Peyer's patch (tissue), 4 donors: ENCODE measurements at places on chromosomes 3 and 15.

GRCh38 chr3:13323822-13324221 lies 96.3 kb downstream of the NUP210 start:
- no peak for DNase-seq
- H3K4me3 ChIP-seq, result no peak overlapping the region
- no peaks in the 10 kb centered on the region for H3K4me1 ChIP-seq
- H3K27me3 ChIP-seq, result no peaks in the 10 kb centered on the region
- H3K36me3 ChIP-seq, result no peaks in the 10 kb centered on the region

- DNase-seq, result no peak
- no peaks in the 10 kb centered on the region for H3K27me3 ChIP-seq
Measured at GRCh38 chr3:135690664-135691063, 274.9 kb upstream of the PPP2R3A start.

- H3K4me1 ChIP-seq, result no peaks in the 10 kb centered on the region
- no peaks in the 10 kb centered on the region for H3K27me3 ChIP-seq
- H3K27ac ChIP-seq, result no peak overlapping the region
- H3K4me3 ChIP-seq, result no peak overlapping the region
- DNase-seq, result no peak
- no peaks in the 10 kb centered on the region for H3K36me3 ChIP-seq
Measured at GRCh38 chr3:192928016-192928415, 10.4 kb upstream of the MB21D2 start.

DNA sequence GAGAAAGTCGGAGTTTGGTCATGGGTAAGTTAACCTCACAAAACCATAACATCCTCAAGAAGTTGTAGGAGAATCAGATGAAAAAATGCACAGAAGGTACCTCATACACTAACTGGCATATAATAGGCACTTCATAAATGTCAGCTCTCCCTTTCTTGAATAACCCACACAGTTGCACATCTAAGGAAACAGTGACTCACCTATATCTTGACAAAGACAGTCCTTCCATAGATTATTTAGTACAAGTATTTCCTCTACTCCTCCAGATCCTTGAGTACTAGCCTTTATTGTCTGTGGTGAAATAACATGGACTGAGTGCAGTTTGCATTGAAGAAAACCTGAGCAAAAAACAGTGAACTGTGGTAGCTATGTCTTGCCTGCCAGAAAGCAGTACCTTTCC lies 46.6 kb downstream of the MAGI1 start:
- no peak overlapping the region for H3K27ac ChIP-seq
- H3K4me1 ChIP-seq, result no peaks in the 10 kb centered on the region
- H3K27me3 ChIP-seq, result no peaks in the 10 kb centered on the region
- H3K36me3 ChIP-seq, result no peaks in the 10 kb centered on the region
- DNase-seq, result no peak

GRCh38 chr3:47469616-47470015 lies 6.1 kb downstream of the SCAP start:
- H3K27ac ChIP-seq, result no peak overlapping the region
- H3K36me3 ChIP-seq, result no peaks in the 10 kb centered on the region
- no peaks in the 10 kb centered on the region for H3K27me3 ChIP-seq
- peak; percentile 50 for DNase-seq
- no peak overlapping the region for H3K4me3 ChIP-seq
- peaks cover 4% of the 10 kb centered on the region for H3K4me1 ChIP-seq

GRCh38 chr15:92043283-92043682 lies 189.8 kb downstream of the SLCO3A1 start:
- no peak overlapping the region for H3K27ac ChIP-seq
- H3K4me1 ChIP-seq, result no peaks in the 10 kb centered on the region
- H3K27me3 ChIP-seq, result no peaks in the 10 kb centered on the region

DNA sequence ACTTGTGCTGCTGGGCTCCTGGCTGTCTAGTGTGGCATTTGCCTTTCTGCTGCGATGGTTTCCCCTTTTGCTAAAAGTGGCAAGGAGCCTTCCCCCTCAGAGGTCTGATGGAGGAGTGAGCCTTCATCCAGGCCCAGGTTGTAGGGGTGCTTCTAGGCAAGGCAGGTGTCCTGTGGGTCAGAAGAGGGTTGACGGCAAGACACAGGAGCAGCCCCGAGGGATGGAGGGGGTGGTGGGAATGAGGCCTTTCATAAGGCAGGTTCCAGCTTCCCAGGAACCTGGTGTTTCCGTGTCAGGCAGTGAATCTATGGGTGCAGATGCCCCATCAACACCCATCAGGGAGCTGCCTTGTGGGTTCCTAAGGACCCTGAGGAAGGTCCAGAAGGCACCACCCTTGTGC lies 63.0 kb upstream of the TAMM41 start:
- no peak overlapping the region for H3K4me3 ChIP-seq
- no peak for DNase-seq
- no peak overlapping the region for H3K27ac ChIP-seq

GRCh38 chr3:177427540-177427939 lies 230.3 kb upstream of the TBL1XR1 start:
- no peaks in the 10 kb centered on the region for H3K4me1 ChIP-seq
- no peak for DNase-seq

- H3K27me3 ChIP-seq, result no peaks in the 10 kb centered on the region
- no peak for DNase-seq
- no peak overlapping the region for H3K4me3 ChIP-seq
- no peaks in the 10 kb centered on the region for H3K36me3 ChIP-seq
- no peak overlapping the region for H3K27ac ChIP-seq
Measured at GRCh38 chr3:86563400-86563970, 427.5 kb downstream of the VGLL3 start.

DNA sequence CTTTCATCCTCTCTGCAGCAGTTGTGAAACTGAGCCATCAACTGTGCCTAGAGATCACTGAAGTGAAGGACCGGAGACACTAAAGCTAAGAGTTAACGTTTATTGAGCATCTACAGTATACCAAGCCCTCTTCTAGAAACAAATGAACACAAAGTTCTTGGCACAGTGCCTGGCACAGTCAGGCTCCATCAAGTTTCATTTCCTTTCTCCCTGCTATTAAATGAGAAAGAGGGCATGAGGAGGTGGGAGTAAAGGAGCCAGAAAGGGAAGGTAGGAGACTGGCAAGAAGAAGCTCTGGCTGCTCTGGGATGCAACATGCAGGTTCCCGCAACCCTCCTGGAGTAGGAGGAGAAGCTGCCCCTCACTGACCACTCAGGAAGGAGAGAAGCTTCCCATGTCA lies 30.6 kb downstream of the CYP19A1 start:
- no peak for DNase-seq
- H3K4me1 ChIP-seq, result no peaks in the 10 kb centered on the region
- H3K27me3 ChIP-seq, result no peaks in the 10 kb centered on the region
- H3K36me3 ChIP-seq, result no peaks in the 10 kb centered on the region

GRCh38 chr3:197957790-197958133 lies 2.3 kb upstream of the LMLN start:
- H3K27me3 ChIP-seq, result no peaks in the 10 kb centered on the region
- no peak for DNase-seq
- no peak overlapping the region for H3K4me3 ChIP-seq
- H3K4me1 ChIP-seq, result no peaks in the 10 kb centered on the region

- H3K4me1 ChIP-seq, result peaks cover 4% of the 10 kb centered on the region
- H3K36me3 ChIP-seq, result no peaks in the 10 kb centered on the region
- DNase-seq, result no peak
- H3K4me3 ChIP-seq, result no peak overlapping the region
- no peak overlapping the region for H3K27ac ChIP-seq
Measured at GRCh38 chr3:42229266-42229941, 36.6 kb downstream of the CCK start.

DNA sequence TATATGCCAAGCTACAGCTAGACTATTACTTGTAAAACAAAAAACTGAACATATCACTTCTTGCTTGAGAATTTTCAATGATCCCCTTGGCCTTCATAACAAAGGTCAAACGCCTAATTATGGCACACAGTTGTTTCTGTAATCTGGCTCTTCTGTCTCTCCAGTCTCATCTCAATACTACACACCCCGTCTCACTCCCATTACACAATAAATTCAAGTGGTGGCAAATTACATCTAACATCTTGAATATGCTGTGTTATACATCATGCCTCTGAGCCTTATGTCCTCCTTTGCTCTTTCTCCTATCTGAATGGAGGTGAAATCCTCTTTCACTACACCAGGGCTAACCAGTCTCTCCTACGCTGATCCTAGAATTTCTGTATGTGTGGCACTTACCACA lies 140.4 kb downstream of the TBL1XR1 start:
- no peaks in the 10 kb centered on the region for H3K36me3 ChIP-seq
- no peak overlapping the region for H3K27ac ChIP-seq
- peaks cover 5% of the 10 kb centered on the region for H3K4me1 ChIP-seq
- no peak overlapping the region for H3K4me3 ChIP-seq

DNA sequence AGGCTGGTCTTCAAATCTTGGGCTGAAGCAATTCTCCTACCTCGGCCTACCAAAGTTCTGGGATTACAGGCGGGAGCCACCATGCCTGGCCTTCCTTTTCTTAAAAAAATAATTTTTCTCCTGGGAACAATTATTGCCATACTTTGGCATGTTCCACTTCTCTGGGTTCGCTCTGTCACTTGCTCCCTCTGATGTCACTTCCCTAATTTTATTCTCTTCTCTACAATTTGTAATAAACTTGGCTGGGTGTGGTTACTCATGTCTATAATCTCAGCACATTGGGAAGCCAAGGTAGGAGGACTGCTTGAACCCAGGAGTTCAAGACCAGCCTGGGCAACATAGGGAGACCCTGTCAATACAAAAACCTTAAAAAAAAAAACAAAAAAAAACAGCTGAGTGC lies 6.1 kb upstream of the IMPDH2 start:
- peaks cover 92% of the 10 kb centered on the region for H3K36me3 ChIP-seq
- H3K4me1 ChIP-seq, result no peaks in the 10 kb centered on the region
- H3K4me3 ChIP-seq, result no peak overlapping the region
- no peaks in the 10 kb centered on the region for H3K27me3 ChIP-seq
- no peak for DNase-seq

- H3K4me3 ChIP-seq, result no peak overlapping the region
- H3K36me3 ChIP-seq, result peaks cover 76% of the 10 kb centered on the region
- no peaks in the 10 kb centered on the region for H3K4me1 ChIP-seq
- DNase-seq, result no peak
Measured at GRCh38 chr15:39948817-39949216, 14.9 kb downstream of the EIF2AK4 start.
